ENCODE measurements at places on chromosomes 2 and 18.

- DNase-seq, result peak; percentile 62
Measured at GRCh38 chr18:79634186-79634585, 45.4 kb upstream of the CTDP1 start.

- DNase-seq, result no peak
Measured at GRCh38 chr2:172083628-172084394, 1.5 kb upstream of the DLX1 start.

- no peak for DNase-seq
Measured at GRCh38 chr18:77969972-77970371, 720.3 kb downstream of the GALR1 start.

GRCh38 chr2:218448934-218449333 is 30.0 kb downstream of the VIL1 start:
- DNase-seq, result no peak

DNA sequence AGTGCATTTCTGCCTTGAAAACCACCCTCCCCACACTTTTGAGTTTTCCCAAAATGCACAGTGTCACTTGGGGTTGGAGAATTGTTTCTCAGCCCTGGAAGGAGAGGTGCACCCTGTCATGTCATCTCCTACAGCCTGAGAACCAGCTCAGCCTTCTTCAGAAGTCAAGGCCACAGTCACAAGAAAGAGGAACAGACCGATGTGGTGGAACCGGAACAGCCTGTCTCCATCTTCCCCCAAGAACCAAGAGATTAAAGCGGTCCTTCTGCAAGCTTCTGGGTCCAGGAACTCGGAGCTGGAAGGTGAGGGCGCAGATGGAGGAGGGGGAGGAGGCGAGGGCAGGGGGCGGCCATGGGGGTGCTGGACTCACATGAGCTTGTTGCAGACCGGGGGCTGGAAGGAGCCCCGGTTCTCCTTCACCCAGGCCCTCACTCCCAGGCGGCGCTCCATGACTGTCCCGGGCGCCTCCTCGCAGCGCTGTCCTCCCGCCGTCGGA is 248 bp downstream of the HAAO start:
- DNase-seq, result no peak

GRCh38 chr2:30040147-30040546 is 106.7 kb upstream of the YPEL5 start:
- DNase-seq, result no peak

DNA sequence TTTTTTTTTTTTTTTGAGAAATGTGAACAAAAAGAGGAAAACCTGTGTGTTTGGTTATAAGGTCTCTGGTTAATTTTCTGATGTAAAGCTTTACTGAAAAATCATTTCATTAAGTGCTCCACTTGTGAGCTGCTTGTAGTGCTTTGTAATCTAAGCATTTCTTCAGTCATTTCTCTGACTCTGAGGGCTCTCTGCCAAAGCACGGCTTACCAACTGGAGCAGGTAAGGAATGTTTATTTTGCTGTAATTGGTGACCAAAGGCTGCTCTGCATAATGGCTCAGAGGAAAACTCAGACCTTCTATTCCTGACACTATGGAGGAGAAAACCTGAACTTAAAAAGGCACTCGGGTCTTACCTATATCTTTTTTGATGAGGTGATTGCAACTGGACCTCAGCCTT is 848.8 kb downstream of the MBD2 start:
- DNase-seq, result no peak

DNA sequence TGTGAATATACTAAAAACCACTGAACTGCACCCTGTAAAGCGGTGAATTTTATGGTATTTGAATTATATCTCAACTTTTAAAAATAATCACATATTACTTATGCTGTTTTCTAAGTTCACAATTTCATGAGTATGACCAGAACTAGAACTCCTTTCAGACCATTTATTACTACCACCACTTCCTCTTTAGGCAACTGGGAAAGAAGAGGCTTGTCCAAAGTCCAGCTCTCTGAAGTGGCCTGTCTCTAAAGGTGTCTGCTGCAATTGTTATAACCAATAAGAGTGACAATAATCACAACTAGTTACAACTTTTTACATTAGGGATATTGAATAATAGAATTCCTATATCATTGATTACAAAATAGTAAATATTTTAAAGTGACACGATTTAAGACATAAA is 267.9 kb upstream of the PIK3C3 start:
- no peak for DNase-seq

DNA sequence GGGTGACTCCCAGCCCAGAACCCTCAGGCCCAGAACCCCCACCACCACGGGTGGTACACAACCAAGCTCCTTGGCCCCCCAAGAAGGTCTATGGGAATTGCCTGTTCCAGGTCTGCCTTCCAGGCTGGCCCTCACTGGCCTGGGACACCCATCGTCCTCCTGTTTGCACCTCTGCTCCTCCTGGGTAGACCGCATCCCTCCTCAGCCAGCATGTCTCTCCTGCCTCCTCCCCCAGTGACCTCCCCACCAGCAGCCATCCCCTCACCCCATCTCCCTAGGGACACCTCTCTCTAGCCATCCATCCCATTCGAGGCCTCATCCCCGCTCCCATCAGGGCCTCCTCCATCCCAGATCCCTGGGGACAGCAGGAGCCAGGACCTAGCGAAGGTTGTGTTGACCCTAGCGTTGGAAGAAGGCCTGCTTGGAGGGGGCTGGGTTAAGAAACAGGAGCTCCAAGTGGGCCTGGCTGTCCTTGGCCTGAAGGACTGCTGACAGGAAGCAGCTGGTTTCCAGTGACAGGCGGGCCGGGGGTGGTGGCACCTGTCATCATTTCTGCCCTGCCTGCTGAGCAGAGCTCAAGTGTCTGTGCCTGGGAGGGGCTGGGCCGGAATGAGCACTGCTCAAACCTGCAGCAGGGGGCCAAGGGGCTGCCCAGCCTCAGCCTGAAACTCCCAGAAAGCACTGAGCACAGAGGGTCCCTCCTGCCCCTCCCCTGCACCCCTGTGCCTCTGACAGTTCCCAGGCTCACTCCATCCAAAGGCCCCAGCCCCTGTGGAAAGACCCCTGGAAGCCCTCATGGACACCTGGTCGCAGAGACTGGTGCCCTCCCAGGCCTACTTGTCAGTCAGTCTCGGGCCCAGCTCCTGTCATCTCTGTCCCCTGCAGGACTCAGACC is 96.0 kb upstream of the OTOS start:
- peak; percentile 77 for DNase-seq

DNA sequence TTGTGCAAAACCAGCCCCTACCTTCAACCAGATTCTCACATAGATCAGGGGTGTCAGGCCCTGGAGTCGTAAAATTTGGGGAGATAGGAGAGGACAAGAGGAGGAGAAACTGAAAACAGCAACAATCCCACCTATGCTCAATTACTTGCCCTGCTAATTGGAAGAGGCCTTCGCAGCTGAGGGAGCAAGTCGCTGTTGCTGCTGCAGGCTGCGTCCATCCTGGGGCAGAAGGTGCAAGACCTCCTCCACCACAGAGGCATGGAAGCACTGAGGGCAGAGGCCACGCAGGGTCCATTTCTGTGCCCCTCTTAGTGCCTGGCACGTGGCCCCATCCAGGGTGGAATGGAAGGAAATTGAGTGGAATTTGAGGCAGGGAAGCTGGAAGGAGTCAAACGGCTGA is 36.5 kb downstream of the CNGA3 start:
- no peak for DNase-seq

DNA sequence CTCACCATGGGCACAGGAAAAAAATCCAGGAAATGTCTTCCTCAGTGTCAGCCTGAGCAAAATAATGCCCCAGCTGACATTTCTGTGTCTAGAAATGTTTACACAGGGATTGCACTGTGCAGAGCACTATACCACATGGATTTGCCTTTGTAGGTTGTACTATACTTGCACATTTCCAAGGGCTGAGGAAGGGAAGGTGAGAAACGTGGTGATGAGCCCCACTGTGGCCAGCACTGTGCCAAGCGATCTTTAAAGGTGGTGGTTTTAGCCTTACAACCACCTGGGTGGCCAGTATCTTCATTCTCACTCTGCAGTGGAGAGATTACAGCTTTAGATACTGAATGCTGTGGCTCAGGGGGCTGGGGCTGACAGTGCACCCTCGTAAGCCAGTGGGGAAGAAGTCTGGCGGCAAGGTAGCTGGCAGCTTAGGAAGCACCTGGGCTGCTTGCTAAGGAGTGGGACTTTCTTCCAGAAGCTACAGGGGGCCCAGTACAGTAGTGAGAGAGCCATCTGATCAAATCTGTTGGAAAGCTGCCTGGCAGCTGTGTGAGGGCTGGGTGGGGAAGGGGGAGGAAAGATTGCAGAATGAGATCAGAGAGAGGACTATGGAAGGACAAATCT is 81.4 kb upstream of the MSH2 start:
- DNase-seq, result no peak

GRCh38 chr18:34970106-34970505 is 71.1 kb upstream of the MAPRE2 start:
- no peak for DNase-seq

All from coronary artery (tissue), 2 donors.